Astrocyte of the cerebellum (primary cell): ENCODE measurements at places on chromosomes 11 and 22.

DNA sequence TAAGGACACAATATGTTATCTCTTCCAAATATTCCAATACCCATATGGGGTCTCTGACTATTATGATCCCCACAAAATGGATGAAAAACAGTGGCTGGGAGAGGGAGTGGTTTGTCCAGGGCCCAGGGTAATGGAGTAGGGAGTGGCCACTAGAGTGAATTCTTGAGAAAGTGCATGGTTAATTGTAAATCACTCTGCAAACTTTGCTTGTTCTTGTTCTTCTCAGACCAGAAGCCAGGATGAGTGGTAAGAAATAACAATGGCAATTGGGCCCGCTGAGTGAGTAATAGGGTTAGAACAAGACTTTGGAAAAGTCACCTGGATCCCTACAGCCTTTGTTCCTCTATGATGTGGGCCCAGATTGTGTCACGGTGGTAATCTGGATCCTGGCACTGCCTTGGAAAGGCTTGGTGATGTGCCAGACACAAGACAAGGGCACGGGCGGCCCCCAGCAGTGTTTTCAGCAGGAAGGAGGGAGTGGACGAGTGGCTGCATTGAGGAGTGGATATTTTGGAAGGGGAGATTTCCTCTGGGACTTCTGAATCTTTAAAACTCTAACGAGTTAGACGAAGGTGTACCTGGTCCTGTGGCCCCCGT, 18.2 kb upstream of the KIRREL3 start:
- DNase-seq, result no peak

DNA sequence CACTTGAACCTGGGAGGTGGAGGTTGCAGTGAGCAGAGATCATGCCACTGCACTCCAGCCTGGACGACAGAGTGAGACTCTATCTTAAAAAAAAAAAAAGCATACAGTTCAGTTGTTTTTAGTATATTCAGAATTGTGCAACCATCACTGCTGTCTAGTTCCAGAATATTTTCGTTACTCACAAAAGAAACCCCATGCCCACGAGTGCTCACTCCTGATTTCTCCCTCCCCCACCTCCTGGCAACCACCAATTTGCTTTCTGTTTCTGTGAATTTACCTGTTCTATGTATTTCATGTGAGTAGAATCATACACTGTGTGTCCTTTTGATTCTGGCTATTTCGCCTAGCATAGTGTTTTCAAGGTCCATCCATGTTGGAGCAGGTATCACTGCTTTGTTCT, 24.8 kb downstream of the PTPRJ start:
- no peak for DNase-seq

GRCh38 chr22:45270095-45271020, 14.4 kb upstream of the UPK3A start:
- DNase-seq, result no peak

GRCh38 chr22:27668828-27669797, 132.4 kb downstream of the MN1 start:
- no peak for DNase-seq

- DNase-seq, result no peak
These were observed 59.3 kb downstream of the EHF start for GRCh38 chr11:34680206-34680605.

- DNase-seq, result peak; percentile 13
These were observed 485.0 kb upstream of the KIRREL3 start for GRCh38 chr11:127485541-127485940.

DNA sequence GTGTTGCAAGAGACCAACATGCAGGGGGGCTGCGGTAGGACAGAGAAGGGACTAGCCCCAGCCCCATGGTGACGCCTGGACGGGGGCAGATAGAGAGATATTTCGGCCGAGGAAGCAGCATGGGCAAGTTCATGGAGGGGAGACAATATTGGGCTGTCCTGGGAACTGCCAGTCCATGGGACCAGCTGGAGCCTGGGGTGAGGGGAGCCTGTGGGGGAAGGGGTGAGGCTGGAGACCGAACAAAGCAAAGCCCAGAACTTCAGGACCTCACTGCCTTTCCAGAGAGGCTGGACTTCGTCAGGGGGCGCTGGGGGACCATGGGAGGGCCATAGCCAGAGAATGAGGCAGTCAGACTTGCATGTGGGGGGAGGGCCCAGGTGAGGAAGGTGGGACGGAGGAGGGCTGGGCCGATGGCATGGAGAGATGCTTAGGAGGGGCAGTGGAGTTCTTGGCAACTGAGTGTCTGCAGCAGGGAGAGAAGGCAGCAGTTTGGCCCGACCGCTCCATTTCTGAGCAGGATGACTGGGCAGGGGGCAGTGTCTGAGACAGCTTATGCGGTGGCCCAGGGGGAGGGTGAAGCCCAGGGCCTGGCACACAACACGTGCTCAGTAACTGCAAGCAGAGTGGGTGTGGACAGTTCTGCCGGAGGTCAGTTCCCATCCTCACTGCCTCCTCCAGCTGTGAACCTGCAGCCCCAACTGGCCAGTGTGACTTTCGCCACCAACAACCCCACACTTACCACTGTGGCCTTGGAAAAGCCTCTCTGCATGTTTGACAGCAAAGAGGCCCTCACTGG, 712 bp downstream of the UPK3A start:
- DNase-seq, result no peak
